ENCODE measurements at places on chromosomes 4 and X.

DNA sequence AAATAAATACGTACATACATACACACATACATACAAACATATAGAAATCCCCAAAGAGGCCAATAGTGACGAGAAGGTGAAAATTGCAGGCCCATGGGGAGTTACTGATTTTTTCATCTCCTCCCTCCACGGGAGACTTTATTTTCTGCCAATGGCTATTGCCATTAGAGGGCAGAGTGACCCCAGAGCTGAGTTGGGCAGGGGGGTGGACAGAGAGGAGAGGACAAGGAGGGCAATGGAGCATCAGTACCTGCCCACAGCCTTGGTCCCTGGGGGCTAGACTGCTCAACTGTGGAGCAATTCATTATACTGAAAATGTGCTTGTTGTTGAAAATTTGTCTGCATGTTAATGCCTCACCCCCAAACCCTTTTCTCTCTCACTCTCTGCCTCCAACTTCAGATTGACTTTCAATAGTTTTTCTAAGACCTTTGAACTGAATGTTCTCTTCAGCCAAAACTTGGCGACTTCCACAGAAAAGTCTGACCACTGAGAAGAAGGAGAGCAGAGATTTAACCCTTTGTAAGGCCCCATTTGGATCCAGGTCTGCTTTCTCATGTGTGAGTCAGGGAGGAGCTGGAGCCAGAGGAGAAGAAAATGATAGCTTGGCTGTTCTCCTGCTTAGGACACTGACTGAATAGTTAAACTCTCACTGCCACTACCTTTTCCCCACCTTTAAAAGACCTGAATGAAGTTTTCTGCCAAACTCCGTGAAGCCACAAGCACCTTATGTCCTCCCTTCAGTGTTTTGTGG lies 180.7 kb downstream of the AR start:
- DNase-seq, result no peak

DNA sequence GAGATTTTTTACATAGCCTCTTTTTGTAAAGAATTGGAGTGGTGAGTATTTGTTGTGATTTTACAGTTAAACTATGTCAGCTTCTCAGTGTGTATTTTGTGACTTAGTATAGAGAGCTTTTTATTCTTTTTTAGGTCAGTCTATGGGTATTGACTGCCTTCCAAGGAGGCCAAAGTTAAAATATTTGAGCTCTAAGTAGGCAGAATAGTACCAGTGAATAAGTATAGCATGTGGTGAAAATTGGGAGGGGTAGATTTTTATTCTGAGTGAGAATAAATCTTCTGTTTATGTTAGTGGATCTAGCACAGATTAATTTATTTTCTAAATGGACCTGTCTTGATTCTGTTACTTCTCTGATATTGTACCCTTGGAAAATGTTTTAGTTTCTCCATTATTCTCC lies 37.5 kb downstream of the HERC3 start:
- DNase-seq, result no peak

- no peak for DNase-seq
These were observed 41.9 kb downstream of the FHL1 start for GRCh38 chrX:136189222-136189621.

- DNase-seq, result peak; percentile 47
These were observed 528 bp upstream of the SNCA start for GRCh38 chr4:89837385-89837992.

GRCh38 chr4:100555611-100556337 lies 38.0 kb upstream of the EMCN start:
- DNase-seq, result no peak

- DNase-seq, result no peak
These were observed 94.7 kb upstream of the NUDT6 start for GRCh38 chr4:123017078-123017477.

- no peak for DNase-seq
These were observed 675.4 kb downstream of the RAPGEF2 start for GRCh38 chr4:159778298-159778697.

- no peak for DNase-seq
These were observed 169.1 kb downstream of the ARHGAP24 start for GRCh38 chr4:85644061-85644460.
